ENCODE measurements at places on chromosomes 16 and 17.
A peak's percentile ranks its signal among the peaks of the same experiment; 100 is the strongest.

GRCh38 chr16:3729161-3730112 is 12.1 kb upstream of the TRAP1 start:
- no peak for DNase-seq

- no peak for DNase-seq
Observed at GRCh38 chr17:48478224-48479013, 48.4 kb upstream of the SKAP1 start.

DNA sequence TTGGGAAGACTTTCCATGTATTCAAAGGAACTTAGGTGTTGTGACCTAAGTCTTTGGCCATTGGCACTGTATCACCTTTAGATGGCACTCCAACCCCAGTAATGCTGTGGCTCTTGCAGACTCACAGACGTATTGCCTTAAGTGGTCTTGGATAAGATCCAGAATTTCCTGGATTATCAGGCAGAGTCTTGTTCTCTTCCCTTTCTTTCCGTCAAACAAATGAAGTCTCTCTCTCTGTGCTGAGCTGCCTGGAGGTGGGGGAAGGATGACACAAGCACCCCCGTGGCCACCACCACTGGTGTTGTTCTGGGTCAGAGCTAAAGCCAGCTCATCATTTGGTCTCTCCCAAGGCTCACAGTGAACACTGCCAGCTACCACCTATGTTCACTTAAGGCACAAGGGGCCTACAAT is 789.9 kb upstream of the KIF2B start:
- no peak for DNase-seq

DNA sequence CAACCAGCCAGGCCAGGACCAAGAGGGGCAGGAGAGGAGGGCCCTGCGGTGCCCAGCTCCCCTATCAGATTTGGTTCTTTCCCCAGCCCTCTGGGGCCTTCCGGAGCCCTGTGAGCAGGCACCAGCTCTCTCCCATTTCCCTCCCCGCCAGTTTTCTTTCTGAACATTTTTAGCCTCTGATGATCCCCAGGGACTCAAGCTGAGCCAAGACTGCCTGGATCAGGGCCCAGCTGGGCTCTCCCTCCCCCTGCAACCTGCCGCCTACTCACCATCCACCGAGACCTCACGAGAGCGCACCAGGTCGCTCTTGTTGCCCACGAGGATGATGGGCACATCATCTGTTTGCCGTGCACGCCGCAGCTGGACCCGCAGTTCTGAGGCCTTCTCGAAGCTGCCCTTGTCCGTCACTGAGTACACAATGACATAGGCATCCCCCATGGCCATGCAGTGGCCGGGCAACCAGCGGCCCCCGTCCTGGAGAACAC is 2.0 kb downstream of the RRAD start:
- DNase-seq = no peak

DNA sequence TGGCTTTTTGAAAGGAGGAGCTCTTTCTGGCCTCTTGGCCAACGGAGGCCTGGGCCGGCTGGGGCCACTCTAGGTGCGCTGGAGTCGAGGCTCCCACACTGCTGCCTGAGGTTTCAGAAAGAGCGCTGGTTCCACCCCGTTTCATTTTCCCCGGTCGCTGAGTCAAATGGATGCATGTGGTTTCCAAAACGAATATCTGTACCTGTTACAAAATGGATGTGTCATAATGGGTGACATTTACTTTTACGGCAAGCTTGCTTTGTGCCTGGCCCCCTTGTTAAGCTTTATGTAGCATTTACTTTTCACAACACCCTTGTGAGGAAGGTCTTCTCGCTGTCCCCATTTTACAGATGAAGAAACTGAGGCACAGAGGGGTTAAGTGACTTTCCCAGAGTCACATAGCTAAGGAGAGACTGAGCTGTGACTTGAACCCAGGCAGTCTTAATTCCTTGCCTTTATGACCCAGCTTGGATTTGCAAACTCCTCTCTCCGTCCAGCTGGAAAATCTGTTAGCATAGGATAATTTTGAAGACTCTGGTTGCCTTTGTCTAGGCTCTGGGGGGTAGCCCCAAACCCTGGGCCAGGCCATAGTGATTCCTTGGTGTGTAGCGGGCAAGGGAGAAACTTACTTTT is 10.6 kb downstream of the KSR1 start:
- DNase-seq = no peak

DNA sequence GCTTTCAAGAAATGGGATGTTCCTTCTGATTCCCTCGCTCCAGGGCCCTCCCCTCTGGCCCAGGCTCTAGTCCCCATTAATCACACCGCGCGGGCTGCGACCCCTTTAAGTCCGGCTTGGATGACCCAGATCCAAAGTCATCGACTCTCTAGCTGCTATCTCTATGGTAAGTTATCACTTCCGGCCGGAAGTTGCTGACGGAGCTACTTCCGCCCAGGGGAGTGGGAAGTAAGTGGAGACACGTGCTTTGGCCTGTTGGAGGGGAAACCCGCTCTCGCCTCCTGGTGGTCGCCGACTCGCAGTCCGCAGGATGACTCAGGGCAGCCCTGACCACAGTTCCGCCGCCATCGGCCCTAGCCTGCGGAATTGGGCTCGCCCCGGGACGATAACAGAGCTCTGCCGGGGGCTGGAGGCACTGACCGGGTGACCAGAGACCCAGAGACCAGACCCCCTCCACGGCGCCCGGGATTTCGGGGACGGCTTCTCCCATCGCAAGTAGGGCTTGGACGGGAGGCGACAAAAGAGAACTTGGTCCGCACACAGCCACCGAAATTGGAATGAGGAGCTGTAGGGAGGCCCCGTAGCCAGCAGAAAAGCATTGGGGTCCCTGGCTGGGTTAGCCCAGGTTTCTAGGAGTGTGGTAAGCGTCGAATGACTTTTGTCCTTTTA is 52.2 kb upstream of the SEC14L1 start:
- peak; percentile 68 for DNase-seq

DNA sequence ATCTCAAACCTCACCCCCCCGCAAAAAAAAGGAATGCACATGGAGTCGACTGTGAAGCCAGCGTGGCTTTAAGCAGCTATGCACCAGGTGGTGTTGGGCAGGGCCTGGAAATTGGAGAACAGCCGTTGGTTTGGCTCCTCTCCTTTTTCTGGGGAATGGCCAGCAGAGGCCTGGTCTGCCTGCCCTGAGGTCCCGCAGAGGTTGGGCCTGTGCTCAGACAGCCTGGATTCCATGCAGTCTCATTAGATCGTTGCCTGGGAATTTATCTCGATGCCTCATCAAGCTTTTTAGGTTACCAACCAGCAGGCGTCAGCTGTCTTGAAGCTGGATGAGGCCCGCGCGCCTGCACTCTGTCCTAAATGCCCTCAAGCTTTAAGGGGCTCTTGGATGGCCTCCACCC is 9.8 kb downstream of the SLC12A3 start:
- no peak for DNase-seq

DNA sequence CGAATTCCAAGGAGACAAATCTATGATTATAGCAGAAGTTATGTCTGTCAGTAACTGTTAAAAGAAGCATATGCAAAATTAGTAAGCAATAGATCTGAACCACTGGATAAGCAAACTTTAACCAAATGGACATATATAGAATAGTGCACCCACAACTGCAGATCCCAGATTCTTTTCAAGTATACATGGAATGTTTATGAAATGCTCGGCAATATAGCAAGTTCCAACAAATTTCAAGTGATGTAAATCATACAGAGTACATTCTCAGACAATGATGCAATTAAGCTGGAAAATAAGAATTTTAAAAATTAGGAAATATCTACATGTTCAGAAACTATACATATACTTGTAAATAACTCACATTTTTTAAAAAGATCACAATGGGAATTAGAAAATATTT is 8.4 kb upstream of the HELZ start:
- DNase-seq = no peak

DNA sequence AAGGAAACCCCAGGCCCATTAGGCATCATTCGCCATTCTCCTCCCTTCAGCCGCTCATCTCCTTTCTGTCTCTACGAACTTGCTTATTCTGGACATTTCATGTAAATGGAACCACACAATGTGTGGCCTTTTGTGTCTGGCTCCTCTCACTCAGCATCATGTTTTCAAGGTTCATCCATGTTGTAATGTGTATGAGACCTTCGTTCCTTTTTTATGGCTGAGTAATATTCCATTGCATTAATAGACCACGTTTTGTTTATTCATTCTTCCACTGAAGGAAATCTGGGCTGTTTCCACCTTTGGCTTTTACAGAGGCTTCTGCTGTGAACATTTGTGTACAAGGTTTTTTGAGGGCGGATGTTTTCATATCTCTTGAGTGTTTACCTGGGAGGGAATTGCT is 3.2 kb downstream of the CRISPLD2 start:
- DNase-seq = no peak
